AG09309 (cell line): ENCODE measurements at places on chromosomes 12 and 14.
A peak's percentile ranks its signal among the peaks of the same experiment; 100 is the strongest.

- DNase-seq, result no peak
Observed at GRCh38 chr14:31371646-31372045, 48.7 kb downstream of the HEATR5A start.

GRCh38 chr14:61347826-61348443 lies 26.6 kb downstream of the PRKCH start:
- no peak for DNase-seq

DNA sequence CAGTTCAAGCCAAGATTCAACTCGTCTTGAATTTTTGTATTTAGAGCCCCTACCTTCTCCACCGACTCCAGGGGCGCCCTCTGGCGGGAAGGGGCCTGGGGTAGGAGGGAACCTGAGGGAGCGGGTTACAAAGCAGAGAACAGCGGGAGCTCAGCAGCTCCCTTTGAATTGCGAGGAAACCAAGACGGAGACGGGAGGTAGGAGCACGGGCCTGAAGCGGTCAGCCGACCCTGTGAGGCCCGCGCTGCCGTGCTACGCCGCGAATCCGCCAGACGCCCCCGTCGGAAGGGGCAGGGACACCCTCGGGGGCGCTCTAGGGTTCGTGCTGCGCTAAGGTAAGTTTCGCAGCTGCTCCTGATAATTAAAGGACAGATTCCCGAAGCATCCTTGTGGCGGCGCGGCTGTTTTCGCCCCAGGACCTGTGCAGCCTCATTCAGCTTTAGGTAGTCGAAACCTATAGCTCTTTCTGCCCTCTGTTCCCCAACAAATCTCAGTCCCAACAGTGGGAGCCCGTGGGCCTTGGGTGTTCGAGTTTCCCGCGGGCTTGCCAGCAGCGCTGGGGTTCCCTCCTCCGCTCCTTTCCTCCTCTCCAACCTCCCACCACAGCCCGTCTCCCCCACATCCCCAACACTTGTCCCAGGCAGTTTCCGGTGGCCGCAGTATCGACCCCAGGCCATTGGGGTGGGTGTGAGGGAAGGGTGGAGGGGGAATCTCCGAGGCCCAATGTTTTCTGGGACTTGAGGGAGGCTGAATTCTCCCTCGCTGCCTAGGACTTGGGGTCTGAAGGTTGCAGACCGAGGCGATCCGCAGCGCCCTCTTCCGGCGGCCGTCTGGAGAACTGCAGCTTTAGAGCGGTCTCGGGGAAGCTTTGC lies 5.1 kb upstream of the NKX2-1 start:
- no peak for DNase-seq

- DNase-seq, result no peak
Observed at GRCh38 chr12:31728289-31728916, 418 bp downstream of the AMN1 start.

- no peak for DNase-seq
Observed at GRCh38 chr14:51219473-51220448, 20.3 kb upstream of the TMX1 start.

DNA sequence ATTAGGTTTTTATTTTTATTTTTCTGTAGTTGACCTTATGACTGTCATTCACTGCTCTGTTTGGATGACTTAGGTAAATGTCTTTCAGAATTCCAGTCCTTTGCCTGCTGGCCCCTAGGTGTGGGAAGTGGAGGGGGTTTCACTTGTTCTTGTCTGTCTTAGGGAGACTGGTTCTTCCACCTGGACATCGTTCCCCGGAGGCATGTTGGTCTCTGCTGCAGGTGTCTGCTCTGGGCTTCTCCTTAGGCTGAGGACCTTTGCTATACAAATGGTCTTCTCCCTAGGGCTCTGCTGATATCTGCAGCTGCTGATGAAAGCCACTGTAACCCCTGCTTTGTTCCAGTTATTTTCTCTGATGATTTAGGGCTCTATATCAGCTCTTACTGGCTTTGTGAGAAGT lies 97.1 kb downstream of the OTOGL start:
- DNase-seq, result no peak

DNA sequence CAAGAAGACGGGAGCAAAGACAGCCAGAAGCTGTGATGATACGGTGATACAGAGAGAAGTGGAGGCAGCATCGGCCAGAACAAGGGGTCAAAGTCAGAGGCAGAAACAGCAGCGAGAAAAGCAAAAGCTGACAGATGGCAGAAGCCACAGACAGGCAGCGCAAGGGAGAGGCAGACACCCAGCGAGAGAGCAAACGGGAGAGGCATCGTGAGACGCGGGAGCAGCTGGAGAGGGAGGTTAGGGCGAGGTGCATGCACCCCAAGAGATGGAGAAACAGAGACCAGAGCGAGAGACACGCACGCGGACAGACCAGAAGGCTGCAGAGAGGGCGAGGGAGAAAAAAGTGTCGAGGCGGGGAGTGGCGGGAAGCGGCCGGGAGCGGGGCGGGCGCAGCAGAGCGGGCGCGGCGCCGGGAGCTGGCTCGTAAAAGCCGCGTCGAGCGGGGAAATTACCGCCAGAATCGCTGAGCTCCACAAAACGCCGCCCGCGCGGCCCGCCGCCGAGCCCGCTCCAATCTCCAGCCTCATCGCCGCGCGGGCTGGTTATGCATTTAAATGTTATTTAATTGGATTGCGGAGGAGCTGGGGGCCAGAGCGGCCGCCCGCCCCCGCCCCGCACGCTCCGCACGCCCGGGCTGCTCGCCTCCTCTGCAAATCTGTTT lies 15.6 kb downstream of the SMUG1 start:
- no peak for DNase-seq

DNA sequence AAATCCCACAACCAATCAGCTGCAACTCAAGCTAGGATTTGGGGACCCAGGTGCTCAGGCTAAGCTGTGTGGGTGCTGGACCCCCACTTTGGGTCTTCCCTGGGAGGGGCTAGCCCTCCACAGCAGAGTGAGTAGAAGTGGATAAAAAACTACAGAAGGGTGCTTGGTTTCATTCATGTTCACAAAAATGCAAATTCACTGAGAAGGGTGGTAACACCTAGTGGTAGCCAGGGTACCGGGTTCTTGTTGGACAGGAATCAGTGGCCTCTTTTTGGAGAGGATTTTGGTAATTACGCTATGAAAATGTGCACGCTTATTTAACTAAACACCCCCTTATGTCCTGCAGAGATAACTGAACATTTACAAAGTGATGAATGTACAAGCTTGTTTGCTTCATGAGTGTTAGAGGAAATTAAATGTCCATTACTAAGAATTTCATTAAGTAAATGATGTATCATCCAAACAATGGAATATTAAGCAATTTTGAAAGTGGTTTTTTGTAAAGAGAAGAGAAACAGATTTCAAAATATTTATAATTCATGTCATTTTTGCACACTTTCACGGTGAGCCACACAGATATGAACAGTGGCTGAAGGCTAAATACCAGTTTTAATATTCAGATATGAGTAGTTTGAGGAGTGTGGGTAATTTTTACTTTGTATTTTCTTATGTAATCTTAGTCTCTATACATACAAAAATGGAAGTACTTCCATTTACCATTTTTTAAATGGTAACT lies 78.3 kb downstream of the DDX51 start:
- no peak for DNase-seq

DNA sequence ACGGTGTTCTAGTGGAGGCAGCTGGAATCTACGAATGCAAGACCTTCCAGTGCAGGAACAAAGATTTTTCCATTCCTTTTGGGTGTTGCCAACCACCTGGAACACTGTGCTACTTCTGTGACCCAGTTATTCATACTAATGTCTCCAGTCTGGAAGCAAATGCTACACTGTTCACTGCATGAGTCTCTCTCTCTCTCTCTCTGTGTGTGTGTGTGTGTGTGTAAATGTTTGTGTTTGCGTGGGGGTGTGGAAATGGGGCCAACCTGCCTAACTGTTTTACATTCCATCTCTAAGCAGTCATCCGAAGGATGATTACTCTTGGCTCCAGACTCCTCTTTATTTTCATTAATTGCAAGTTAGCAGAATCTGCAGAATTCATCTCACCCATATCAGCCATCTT lies 29.9 kb upstream of the YBX3 start:
- peak; percentile 32 for DNase-seq

DNA sequence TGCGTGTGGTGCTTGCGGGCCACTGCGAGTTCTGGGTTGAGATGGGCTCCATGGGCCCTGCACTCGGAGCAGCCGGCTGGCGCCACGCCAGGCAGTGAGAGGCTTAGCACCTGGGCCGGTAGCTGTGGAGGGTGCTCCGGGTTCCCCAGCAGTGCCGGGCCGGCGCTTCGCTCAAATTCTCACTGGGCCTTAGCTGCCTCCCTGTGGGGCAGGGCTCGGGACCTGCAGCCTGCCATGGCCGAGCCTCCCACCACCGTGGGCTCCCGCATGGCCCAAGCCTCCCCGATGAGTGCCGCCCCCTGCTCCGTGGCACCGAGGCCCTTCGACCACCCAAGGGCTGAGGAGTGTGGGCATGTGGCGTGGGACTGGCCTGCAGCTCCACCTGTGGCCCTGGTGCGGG lies 375.7 kb downstream of the NELL2 start:
- DNase-seq, result no peak

DNA sequence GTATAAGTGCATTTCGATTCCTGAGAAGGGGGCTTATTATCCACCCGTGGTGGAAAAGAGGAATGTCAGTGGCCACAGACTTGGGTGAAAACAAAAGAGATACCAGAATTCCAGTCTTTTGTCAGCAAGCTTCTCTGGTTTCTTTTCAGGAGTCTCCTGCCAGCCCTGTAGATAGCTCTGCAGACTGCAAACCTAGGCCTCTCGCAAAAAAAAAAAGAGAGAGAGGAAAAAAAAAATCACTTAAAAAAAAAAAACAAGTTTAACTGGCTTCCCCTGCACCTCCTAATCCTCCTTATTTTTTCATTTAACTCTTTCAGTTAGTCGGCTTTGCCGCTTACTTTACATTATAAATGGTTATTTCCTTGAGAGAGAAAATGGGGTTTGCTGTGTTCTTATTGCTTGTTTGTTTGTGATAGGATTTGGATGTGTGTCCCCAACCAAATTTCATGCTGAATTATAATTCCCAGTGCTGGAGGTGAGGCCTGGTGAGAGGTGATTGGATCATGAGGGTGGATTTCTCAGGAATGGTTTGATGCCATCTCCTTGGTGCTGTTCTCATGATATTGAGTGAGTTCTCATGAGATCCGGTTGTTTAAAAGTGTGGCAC lies 170.0 kb downstream of the BCL11B start:
- DNase-seq, result no peak

GRCh38 chr12:53090554-53090953 lies 6.9 kb upstream of the IGFBP6 start:
- DNase-seq, result no peak

- peak; percentile 3 for DNase-seq
Observed at GRCh38 chr12:115466076-115466475, 782.1 kb upstream of the TBX3 start.

DNA sequence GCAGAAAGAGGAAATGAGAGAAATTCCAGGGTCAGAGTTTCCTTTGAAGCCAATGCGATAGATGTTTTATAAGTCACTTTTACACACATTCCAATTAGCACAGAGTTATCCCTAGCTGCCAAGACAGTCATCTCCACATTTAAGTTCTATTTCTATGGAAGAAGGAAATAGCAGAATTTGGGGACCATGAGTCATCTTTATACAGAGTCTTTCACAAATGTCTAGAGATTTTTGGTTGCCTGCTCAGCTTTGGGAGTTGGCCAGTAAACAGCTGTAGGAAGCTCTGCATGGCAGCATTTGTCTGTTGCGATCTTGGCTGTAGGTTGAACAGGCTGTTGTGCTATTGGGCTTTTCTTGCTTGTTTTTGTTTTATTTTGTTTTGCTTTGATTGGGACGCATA lies 884.3 kb downstream of the GALC start:
- peak; percentile 10 for DNase-seq

- DNase-seq, result no peak
Observed at GRCh38 chr12:69884386-69884785, 59.4 kb downstream of the MYRFL start.

DNA sequence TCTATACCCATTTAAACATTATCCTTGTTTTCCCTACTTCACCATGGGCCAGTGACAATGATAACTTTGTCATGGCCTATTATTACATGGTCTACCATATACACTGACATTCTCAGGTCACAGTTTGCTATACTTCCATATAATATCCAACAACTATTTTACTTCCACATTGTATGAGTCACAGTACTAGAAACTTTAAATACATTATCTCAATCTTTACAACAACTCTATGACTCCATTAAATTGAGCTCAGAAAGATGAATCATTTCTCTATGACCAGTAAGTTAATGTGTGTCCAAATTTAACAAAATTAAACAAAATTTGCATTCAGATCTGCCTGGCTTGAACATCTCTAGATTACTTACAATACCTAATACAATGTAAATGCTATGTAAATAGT lies 93.9 kb downstream of the PLEKHG7 start:
- DNase-seq, result no peak

DNA sequence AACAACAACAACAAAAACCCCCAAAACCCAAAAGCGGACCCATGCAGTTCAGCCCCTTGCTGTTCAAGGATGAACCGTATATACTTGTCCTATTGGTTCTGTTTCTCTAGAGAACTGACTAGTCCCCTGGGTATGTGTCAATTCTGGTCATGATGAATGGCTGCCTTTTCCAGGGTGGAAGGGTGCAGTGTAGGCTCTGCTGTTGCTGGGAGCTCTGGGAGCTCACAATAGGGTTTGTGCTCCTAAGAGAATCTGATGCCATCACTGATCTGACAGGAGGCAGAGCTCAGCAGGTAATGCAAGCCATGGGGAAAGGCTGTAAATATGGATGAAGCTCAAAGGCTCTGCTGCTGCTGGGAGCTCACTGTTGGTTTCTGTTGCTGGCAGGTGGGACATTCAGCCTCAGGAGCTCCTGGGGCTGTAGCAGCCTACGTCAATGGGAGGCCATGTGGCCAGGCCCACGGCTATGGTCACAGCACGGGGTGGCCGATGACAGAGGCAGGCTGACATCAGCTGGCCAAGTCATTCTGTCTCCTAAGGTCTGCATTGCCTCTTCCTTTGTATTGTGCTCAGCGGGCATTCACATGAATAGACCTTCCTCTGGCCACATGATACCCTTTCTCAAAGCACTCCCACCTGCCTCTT lies 37.9 kb downstream of the DLK1 start:
- no peak for DNase-seq

DNA sequence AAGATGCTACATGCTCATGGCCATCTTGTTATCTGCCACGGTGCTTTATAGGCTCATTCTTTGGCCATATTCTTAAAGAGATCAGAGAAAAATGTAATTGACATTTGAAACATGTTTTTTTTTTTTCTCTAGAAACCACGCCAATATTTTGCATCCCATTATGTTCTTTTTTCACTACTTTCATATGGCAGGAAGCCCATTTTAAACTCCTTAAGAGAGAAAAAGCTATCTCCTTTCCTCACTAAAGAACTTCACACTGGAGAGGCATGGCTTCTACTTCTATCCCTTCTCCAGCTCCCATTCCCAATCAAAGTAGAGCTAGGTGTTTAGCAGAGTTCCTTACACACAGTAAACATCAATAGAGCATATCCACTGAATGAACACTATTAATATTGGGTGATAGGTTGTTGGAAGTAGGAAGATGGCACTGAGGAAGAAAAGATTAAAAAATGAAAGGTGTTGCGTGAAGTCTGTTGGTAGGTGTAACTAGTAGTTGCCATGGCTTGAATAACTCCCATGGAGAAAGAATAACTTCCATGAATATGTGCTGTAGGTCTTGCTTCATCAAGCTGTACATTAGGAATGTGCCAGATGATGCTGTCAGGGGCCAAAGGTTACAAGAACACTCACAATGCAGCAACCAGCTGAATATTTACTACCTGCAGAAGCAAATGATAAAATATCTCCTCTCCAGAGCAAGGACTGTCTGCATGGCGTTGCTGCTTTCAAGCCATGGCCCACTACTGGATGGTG lies 178.8 kb downstream of the STXBP6 start:
- no peak for DNase-seq

GRCh38 chr14:101961011-101961721 lies 3.2 kb upstream of the DYNC1H1 start:
- DNase-seq, result no peak
